ELF-1 (cell line): ENCODE measurements at places on chromosomes 5 and 9.

- no peak for DNase-seq
Measured at GRCh38 chr9:27365707-27366376, 68.9 kb upstream of the EQTN start.

DNA sequence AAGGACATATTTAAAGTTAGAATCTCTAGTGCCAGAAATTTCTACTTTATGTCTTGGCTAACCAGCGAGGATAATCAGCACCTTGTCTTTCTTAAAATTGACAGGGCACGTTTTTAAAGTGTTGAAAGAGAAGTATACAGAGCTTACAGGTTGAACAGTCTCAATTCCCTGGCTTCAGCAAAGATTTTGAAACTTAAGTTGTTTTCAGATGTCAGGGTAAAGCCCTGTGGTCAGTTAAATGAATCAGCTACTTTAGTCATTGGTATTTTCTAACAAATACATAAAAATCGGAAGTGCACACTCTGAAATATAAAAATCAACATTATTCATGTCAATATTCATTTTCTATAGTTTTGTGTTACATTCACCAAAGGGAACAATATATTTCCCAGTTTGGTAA is 29.1 kb downstream of the SNCAIP start:
- no peak for DNase-seq

- no peak for DNase-seq
Measured at GRCh38 chr5:173547579-173547978, 68.9 kb downstream of the BOD1 start.

DNA sequence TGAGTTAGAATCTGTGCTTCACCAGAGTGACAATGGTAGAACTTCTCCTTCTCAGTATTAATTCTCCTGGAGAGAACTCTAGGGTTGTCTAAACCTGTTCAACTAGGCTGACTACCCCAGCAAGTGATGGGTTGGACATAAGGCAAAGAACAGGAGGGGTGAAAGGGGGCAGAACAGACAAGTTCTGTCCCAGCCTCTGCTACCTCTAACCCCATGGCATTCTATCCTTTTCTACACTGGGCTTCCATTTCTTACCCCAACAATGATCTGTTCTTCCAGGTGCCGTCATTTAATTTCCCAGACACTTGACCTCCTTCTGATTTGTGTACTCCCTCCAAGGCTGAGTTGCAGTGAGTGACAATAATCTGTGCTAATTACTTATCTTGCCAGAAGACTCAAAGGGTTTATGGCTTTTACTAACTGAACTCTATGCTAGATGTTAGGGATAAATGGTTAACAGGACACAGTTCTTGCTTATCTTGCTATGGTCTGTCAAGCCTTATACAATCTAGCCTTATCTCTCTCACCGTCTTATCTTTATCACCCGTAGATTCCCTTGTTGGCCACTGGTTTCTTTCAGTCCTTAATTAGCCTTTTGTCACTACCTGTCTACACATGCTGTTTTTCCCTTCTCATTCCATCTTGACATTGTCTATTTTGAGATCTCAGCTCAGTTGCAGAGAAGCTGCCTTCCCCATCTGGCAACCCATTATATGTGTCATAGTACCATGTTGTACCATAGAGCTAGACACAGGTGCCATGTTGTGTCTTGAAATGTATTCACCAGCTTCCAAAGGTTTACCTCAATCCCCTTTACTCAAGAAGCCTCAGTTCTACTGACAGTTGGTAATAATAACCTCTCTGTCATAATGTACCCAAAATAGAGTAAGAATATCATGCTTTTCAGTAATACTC is 10.0 kb upstream of the MATR3 start:
- peak; percentile 14 for DNase-seq

DNA sequence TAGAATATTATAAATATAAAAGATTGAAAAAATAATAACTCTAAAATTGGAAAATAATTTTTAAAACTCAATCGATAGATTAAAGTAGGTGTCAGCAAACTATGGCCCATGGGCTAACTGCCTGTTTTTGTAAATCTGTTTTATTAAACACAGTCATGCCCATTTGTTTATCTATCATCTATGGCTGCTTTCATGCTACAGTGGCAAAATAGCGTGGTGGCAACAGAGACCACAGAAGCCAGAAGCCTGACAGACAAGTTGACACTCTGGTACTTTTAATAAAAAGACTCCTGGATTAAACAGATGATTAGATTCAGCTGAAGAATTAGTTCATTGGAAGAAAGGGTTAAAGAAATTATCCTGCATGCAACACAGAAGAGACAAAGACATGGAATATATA is 400.7 kb upstream of the RORB start:
- no peak for DNase-seq

- no peak for DNase-seq
Measured at GRCh38 chr5:14868771-14869170, 2.8 kb downstream of the ANKH start.

- no peak for DNase-seq
Measured at GRCh38 chr9:85258236-85258635, 483.5 kb downstream of the AGTPBP1 start.

DNA sequence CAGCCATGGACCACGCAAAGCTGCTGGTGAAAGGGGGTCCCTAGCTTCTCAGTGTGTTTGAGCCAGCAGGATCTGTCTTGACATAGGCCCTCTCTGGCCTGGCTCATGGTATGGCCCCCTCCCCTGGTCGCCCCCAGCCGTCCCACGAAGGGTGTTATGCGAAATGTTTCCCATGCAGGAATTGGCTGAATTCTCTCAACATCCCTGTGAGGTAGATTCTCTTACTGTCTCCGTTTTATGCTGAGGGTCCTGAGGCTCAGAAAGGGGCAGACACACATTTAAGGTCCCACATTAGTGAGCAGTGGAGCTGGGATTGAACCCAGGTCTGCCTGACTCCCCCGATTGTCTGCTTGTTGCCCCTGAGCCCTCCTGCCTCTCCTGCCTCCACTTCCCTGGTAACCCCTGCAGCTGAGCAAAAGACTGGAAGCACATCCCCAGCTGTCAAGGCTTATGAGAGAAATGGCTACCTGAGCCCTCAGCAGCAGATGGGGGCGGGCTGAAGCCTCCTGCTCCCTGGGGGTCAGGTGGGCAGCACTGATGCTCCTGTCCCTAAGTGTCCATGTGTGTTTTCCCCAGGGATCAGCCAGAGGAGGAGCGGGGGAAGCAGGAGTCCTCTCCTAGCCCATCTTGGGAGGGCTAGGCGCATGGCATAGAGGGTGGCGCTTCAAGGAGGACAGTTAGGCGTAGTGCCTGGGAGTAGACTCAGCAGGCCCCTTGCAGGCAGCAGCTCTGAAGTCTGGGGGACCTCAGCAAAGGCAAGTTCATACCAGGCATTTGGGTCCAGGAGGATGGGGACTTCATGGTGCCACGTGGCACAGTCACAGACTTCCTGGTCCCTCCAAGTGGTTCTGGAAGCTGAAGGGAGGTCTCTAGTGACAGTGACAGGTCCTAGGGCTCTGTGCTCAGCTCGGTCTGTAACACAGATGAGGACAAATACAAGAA is 49.0 kb upstream of the GARNL3 start:
- DNase-seq = no peak

- DNase-seq = no peak
Measured at GRCh38 chr5:97728920-97729319, 545.9 kb upstream of the RIOK2 start.

DNA sequence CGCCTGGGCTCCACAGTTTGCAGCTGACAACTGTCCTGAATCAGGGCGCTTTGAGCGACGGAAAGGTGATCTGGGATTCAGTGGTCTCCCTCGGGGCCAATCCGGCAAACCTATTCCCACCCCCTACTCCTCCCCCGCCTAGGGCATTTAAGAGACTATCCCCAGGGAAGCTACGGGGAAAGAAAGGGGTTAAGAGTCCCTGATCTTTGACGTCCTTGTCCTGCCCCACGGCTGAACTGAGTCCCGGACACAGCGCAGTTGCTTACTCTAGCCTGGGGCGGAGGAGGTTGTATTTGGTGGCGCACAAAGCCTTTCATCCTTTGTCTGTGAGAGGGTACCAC is 3.4 kb downstream of the RORB start:
- peak; percentile 70 for DNase-seq

GRCh38 chr9:113541019-113541900 is 77.7 kb downstream of the RGS3 start:
- peak; percentile 94 for DNase-seq

DNA sequence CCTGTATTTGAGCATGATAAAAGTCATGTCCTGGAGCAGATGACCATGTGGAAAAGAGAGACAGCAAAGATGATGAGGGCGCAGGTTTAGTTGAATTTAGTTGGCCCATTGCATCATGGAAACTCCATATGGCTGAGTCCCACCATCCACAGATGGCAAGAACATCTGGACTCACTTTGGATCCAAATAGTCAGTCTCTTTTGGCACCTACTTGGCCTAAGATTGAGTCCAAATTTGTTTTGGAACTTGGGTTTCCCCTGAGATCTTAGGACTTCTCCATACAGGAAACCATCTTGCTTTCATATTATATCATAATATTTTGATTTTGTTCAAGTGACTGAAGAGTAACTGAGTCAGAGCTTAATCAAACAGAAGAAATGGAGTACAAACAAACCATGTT is 217.5 kb downstream of the DRD1 start:
- no peak for DNase-seq

DNA sequence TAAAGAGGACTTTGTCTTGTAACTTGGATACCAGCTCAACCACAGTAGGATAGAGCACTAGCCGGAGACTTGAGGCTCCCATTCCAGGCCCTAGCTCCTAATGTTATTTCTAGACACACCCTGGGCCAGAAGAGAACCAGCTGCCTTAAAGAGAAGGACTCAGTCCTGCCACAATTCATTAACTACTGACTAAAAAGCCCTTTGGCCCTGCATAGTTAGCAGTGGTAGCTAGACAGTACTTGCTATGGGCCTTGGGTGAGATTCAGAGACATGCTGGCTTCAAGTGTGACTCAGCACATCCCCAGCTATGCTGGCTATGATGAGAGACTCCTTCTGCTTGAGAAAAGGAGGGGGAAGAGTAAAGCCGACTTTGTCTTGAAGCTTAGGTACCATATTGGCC is 47.3 kb downstream of the TMEM167A start:
- DNase-seq = no peak

- peak; percentile 80 for DNase-seq
Measured at GRCh38 chr5:170333161-170333910, 35.8 kb upstream of the LCP2 start.

DNA sequence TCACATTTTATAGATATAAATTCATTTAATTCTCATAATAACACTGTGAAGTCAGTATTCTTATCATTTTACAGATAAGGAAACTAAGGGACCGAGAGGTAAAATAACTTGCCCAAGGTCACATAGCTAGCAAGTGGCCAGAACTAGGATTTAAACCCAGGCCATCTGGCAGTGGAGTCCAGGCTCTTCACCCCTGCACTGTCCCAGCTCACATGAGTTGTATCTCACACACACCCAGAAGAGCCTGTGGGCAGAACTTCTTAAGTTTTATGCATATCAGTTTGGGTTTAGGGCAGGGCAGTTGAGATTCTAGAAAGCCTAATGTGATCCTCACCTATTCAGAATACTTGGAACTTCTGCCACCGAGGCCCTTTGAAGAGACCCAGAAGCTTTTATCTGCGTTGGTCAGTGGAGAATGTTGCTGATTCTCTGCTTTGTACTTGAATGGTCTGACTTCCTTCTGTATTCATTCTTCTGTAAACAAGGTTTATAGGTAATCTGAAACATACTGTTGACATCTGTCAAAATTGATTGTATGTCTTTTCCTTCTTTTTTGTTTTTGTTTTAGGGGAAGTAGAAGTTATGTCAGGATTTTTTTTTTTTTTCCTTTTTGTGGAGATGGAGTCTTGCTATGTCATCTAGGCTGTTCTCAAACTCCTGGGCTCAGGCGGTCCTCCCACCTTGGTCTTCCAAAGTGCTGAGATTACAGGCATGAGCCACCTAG is 75.8 kb downstream of the KIAA1958 start:
- no peak for DNase-seq

DNA sequence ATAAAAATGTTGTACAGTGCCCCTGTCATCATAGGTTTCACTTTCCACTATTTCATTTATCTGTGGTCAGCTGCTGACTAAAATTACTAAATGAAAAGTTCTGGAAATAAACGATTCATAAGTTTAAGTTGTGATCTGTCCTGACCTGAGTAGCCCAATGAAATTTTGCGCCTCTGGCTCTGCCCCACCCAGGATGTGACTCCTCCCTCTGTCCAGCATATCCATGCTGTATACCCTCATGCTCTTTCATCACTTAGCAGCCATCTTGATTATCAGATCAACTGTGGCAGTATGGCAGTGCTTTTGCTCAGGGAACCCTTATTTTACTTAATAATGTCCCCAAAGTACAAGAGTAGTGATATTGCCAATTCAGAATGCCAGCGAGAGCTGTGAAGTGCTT is 97.3 kb downstream of the STARD4 start:
- no peak for DNase-seq

GRCh38 chr5:140298183-140298601 is 4.7 kb downstream of the PFDN1 start:
- no peak for DNase-seq

DNA sequence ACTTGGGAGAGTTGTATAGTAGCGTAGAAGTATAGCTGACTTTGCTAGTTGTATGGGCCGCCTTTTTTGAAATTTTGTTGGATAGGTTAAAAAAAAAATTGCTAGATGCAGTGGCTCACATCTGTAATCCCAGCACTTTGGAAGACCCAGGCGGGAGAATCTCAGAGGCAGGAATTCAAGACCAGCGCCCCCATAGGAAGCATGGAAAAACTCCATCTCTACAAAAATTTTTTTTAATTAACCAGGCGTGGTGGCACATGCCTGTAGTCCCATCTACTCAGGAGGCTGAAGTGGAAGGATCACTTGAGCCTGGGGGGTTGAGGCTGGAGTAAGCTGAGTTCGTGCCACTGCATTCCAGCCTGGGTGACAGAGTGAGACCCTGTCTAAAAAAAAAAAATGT is 59.2 kb downstream of the SMC5 start:
- DNase-seq = peak; percentile 31

GRCh38 chr9:89185980-89186379 is 7.4 kb upstream of the SHC3 start:
- peak; percentile 57 for DNase-seq

GRCh38 chr9:78928625-78929405 is 631.9 kb downstream of the PSAT1 start:
- DNase-seq = no peak

GRCh38 chr5:95069948-95070347 is 214.9 kb downstream of the MCTP1 start:
- DNase-seq = no peak

DNA sequence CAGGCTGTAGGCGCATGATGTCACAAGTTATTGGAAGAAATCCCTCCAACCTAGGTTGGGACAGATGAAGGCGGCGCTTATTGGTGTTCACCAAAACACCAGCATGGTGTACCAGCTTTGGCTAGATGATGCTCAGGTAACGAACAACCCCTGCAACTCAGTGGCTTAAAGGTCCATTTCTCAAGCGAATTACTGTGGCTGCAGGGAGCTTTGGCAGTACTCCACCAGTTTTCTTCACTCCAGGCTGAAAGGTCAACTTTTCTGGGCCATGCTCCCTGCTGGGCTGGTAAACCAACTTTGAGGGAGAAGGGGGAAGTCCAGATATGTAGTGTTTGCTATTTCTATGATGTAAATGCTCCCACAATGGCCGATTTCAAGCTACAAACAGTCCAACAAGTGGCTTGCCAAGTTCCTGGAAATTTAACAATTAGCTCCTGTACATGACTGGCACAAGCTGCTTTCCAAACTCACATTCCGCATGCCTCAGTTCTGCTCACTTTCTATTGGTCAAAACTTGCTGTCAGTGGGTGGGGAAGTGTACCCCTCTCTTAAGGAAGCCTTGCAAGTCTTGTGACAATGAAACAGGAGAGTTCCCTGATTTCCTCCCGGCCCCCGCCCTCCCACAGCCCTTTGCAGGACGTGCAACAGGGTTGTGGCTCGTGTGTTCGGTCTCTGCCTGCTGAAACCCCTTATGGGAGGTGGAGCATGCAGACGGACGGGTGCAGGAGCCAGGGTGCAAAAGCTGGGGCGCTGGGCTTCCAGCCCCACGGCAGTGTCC is 588 bp upstream of the ZBED3 start:
- peak; percentile 18 for DNase-seq
